ENCODE measurements at places on chromosomes 1 and 21.

- peak; percentile 82 for DNase-seq
Observed at GRCh38 chr1:209823143-209824041, 4.4 kb upstream of the UTP25 start.

DNA sequence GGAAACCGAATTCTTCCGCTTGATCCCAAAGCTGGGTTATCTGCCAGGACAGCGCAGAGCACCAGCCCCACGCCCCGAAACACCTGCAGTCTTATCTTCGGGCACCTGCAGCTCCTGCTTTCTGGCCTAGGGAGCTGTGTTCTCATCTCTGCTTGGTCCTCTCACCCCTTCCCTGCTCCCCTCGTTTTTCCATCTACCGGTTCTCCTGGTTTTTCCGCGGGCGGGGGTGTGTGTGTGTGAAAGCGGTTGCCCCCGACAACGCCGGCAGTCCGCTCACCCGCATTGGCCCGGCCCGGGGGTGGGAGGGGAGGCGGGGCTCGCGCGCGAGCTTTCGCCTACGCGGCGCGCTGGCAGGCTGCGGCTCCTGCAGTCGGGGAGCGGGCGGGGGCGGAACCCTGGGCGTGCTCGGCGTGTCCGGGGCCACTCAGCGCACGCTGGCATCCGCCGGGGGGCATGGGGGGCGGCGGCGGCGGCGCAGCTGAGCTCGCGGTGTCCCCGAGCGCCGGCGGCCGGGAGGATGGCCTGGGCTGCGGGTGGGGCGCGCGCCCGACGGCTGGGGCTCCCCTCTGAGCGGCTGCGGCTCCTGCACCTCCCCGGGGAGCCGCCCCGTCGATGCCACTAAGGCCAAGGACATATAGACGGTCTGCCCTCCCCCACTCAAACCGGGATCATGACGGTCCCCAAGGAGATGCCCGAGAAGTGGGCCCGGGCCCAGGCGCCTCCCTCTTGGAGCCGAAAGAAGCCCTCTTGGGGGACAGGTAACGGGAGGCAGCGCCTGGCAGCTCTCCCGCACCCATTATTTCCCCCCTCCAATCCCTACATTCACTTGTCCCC is 3.2 kb downstream of the ATP8B2 start:
- DNase-seq = peak; percentile 46

GRCh38 chr1:219965285-219966070 is 37.1 kb upstream of the SLC30A10 start:
- no peak for DNase-seq

GRCh38 chr1:21326861-21327344 is 36.6 kb upstream of the ECE1 start:
- DNase-seq = no peak

DNA sequence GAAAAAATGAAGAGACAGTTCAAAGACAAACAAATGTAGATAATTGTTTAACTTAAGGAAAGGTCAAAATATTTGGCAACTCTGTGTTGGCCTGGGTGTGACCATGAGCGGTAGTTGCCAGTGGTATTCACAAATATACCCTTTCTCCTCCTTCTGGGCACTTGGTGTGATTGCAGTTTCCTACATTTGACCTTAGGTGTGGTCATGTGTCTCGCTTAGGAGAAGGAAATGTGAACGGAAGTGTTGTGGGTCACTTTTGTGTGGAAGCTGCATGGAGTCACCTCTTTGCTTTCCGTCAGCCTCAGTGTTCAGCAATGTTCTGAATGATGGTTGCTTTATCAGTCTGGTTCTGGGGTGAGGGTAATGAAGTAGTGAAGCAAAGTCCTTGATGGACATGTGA is 3.4 kb upstream of the PCSK9 start:
- DNase-seq = no peak

GRCh38 chr21:44556879-44557278 is 1.7 kb downstream of the KRTAP10-3 start:
- DNase-seq = no peak

GRCh38 chr1:226094451-226094850 is 31.9 kb downstream of the H3-3A start:
- DNase-seq = no peak

DNA sequence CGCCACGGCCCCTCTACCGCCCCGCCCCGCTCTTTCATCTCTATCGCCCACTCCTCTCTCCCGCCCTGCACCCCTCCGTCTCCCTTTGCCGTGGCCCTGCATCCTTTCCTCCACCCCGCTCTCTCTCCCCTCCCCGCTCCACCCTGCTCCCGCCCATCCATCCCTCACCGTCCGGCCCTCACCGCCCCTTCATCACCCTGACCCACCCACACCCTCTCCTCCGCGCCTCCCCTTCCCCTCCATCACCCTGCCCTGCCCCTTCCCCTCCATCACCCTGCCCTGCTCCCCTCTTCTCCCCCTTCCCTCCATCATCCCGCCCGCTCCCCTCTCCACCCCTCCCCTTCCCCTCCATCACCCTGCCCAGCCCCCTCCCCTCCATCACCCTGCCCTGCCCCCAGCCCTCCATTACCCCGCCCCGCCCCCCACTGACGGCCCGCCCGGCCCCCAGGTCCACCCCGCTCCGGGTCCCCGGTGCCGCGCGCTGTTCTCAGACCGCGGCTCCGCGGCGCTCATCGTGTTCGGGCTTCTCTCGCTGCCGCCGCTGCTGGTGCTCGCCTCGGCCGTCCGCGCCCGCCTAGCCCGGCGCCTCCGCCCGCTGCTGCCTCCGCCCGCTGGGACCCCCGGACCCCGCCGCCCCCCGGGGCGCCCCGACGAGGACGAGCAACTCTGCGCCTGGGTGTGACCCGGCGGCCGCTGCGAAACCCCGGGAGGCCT is 6.2 kb upstream of the ANKRD65 start:
- no peak for DNase-seq

- DNase-seq = no peak
Observed at GRCh38 chr1:116309090-116309870, 63.8 kb upstream of the ATP1A1 start.

DNA sequence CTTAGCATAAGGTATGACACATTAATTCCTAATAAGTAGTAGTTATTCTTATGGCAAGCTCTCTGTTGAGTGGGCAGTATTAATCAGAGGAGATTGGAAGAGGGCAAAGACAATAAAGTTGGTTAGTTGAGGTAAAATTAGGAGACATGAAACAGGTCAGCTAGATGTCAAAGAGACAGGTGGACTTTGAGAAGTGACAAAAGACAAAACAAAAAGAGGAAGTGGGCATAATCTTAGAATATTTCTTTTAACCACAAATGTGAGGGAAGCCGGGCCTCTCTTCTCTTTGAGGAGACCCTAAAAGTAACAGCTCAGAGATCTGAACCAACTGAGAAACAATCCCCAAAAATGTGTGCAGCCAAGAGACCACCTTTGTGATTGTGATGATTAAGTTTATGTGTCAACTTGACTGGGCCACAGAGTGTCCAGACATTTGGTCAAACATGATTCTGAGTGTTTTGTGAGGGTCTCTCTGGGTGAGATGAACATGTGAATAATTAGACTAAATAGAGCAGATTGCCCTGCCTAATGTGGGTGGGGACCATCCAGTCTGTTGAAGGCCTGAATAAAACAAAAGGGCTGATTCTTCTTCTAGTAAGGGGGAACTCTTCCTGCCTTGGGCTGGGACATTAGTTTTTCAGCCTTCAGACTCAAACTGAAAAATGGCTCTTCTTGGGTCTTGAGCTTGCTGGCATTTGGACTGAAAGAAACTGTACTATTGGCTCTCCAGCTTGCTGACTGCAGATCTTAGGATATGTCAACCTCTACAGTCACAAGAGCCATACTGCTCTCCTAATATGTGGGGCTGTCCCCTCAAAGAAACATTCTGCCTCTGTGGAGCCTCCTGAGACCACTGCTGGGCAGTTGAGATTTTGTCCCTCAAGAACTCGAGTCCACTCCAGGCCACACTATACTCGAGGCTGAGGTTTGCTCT is 40.0 kb downstream of the FCRL5 start:
- no peak for DNase-seq

- DNase-seq = no peak
Observed at GRCh38 chr1:226943156-226943555, 3.1 kb downstream of the COQ8A start.

- DNase-seq = no peak
Observed at GRCh38 chr1:16253332-16253922, 16.4 kb upstream of the CPLANE2 start.

DNA sequence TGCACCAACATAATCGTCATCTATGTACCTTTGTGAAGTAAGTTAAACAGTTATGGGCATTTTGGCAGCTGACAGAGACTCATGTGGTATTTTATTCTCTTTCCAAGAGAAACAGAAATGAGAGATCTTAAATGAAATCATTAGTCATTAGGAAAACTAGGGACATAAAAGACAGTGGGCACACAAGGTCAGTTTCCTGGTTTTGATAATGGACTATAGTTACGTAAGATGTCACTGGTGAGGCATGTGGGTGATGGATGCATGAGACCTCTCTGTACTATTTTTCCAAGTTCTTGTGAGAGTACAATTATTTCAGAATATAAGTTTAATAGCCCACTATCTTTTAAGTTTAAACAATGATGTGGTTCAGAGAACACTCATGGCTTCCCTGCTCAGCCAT is 216.9 kb downstream of the APP start:
- no peak for DNase-seq

DNA sequence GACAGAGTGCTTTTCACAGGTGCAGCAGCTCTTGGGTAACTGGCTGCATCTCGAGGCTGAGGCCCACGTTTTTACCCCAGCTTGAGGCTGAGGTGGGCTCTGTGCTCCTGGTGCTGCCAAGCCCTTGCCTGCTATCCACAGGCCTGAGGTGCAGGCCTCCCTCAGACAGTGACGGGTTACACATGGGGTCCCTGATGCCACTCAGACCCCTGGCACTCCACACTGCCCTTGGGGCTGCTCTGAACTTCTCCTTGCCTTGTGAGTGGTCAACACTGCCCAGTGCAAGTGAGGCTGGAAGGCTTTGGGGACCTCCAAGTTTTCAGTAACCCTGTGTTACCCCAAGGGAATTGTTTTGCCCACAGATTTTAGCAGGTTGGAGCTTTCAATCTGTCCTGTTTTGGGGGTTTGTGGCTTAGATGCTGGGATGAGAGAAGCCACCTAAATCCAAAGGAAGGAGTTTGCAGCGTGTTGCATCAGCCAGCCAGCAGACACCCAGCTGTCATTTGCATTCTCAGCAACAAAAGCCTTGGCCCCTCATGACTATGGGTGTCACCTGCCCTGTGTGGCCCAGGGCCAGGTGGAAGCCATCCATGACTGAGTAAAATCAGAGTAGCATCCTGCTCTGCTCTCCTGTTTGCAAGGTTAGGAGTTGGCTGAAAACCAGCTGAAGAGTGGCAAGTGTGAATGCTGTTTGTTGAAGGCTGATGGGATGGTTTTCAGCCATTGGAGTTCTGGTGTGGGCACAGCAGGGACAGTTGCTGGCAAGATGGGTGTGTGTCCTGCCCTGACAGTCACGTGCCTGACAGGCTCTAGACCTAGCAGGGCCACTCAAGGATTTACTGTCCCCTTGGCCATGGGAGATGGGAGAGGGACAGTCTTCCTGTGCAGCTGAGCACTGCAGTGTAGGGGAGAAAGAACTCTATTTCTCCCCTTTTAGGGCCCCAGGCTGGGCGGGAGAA is 3.2 kb downstream of the RNF187 start:
- no peak for DNase-seq

Data from astrocyte (in vitro differentiated cells and primary cell).